ENCODE measurements at places on chromosomes 3 and 15.

DNA sequence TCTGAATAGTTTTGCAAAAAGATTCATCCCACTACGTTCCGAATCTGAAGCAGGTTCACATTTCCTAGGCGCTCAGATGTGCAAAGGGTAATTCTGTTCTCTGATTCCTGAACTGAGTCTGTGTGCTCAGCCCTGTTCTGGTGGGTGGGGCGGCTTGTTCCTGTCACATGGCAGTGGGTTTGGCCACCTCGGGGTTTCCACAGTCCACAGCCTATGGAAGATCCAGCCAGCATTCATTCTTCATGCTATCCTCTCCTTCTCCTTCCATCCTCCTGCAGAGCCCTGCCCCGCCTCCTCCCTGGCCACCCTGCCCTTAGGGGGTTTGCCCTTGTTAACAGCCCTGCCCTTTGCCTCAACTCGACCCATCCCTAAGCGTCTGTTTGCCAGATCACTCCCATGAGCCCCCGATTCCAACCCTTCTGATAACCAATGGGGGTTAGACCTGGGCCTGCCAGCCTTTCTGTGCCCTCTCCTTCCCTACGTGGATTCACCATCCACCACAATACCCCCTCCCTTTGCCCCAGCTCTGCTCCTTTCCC is 31.0 kb downstream of the PRR20G start:
- DNase-seq = no peak

GRCh38 chr15:67411486-67411885 is 109.4 kb upstream of the C15orf61 start:
- no peak for DNase-seq

- DNase-seq = peak; percentile 54
These were observed 38.2 kb downstream of the TGFBR2 start for GRCh38 chr3:30644615-30645014.

DNA sequence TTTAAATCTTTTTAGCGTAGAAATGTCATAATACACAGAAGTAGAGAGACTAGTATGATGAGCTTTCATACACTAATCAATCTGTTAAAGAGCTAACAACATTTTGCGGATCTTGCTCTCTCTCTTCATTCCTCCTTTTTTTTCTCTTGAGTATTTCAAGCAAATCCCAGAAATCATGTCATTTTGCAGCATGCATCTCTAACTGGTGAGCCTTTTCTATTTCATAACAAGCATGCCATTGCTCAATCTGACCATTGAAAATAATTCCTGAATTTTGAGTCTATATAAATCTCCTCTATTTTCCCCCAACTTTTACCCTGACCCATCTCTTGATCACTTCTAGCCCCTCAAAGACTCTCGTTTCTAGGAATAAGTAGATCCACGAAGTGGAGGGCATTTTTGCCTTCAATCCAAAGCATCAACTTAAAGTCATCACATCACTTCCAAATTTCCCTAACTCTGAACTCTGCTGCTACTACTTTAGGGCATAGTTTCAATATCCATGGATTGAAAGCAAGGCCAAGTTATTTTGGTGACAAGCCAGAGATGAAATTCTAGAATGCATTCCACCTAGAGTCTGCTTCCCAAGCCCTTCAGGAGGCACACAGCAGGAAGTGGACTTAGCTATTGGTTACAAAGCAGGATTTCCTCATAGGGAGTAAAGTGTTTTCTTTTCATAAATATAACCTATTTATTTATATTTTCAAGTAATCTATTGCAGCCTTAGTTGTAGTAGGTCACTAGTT is 253.5 kb upstream of the ZPLD1 start:
- DNase-seq = peak; percentile 58

GRCh38 chr3:58769065-58769464 is 102.5 kb upstream of the FAM3D start:
- DNase-seq = no peak

DNA sequence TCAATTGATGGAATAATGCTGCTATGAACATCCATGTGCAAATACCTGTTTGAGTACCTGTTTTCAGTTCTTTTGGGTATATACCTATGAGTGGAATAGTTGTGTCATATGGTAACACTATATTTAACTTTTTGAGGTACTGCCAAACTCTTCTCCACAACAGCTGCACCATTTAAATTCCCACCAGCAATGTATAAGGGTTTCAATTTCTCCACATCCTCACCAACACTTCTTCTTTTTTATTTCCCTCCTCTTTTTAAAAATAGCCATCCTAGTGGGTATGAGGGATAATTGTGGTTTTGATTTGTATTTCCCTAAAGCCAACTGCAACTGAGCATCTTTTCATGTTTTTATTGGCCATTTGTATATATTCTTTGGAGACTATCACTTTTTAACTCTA is 31.3 kb upstream of the ARHGEF3 start:
- no peak for DNase-seq

GRCh38 chr3:122189357-122189756 is 5.9 kb downstream of the CASR start:
- no peak for DNase-seq

Data from GM03348 (cell line).